ENCODE measurements at places on chromosomes 3 and 15.

DNA sequence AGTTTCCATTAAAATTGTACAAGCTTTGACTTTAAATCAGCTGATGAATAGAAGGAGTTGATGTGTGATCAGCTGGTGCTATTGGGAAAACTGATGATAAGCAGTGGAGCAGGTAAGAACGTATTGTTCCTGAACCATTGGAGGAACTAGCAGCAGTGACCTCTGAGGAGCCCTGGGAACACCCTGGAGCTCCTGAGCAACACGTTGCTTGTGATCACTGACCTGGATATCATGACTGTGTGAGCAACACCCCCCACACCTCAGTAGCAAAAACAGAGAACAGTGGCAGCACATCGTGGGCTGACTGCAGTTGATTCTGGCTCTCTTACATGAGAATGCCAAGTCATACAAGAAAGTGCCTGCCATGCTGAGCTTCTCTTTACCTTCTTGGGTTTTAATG is 72.9 kb downstream of the BLM start:
- peaks cover 9% of the 10 kb centered on the region for H3K36me3 ChIP-seq
- DNase-seq, result no peak
- H3K4me3 ChIP-seq, result no peak overlapping the region
- no peak overlapping the region for H3K27ac ChIP-seq
- H3K4me1 ChIP-seq, result peaks cover 5% of the 10 kb centered on the region

DNA sequence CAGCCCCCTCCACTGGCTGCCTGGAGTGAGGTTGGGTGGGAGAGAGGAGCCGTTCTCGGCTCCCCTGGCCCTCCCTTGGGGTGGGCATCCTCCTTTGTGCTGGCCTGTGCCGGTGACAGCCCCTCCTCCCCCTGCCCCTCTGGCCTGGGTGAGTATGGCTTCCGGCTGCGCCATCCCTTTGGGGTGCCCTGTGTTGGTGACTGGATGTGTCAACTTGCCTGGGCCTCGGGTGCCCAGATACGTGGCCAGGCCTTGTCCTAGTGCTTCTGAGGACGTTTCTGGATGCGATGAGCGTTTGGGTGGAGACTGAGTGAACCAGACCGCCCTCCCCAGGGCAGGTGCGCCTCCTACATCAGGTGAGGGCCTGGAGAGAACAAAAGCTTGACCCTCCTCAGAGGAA is 59.7 kb downstream of the PLXNA1 start:
- no peak overlapping the region for H3K4me3 ChIP-seq
- H3K36me3 ChIP-seq, result no peaks in the 10 kb centered on the region
- H3K27ac ChIP-seq, result no peak overlapping the region
- no peaks in the 10 kb centered on the region for H3K4me1 ChIP-seq
- DNase-seq, result no peak
- H3K27me3 ChIP-seq, result peaks cover 32% of the 10 kb centered on the region

DNA sequence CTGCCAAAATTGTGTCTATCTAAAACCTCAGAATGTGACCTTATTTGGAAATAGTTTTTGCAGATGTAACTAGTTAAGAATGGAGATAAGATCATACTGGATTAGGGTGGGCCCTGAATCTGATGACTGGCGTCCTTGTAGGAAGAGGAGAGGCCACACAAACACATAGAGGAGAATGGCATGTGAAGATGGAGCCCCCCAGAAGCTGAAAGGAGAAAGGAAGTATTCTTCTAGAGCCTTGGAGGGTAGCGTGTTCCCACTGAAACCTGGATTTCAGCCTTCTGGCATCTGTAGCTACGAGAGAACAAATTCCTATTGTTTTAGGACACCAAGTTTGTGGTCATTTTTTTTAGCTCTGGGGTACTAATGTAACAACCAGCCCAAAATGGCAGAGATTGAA is 423.0 kb upstream of the TPM1 start:
- H3K4me1 ChIP-seq, result peaks cover under 1% of the 10 kb centered on the region
- H3K27me3 ChIP-seq, result no peaks in the 10 kb centered on the region
- no peak overlapping the region for H3K4me3 ChIP-seq
- H3K27ac ChIP-seq, result no peak overlapping the region

GRCh38 chr3:141203866-141204265 is 27.8 kb upstream of the PXYLP1 start:
- no peaks in the 10 kb centered on the region for H3K36me3 ChIP-seq
- H3K27ac ChIP-seq, result no peak overlapping the region
- no peak overlapping the region for H3K4me3 ChIP-seq

GRCh38 chr3:164640591-164640990 is 437.7 kb downstream of the SI start:
- no peak for DNase-seq
- H3K27me3 ChIP-seq, result no peaks in the 10 kb centered on the region
- no peaks in the 10 kb centered on the region for H3K36me3 ChIP-seq
- H3K27ac ChIP-seq, result no peak overlapping the region
- H3K4me1 ChIP-seq, result no peaks in the 10 kb centered on the region

DNA sequence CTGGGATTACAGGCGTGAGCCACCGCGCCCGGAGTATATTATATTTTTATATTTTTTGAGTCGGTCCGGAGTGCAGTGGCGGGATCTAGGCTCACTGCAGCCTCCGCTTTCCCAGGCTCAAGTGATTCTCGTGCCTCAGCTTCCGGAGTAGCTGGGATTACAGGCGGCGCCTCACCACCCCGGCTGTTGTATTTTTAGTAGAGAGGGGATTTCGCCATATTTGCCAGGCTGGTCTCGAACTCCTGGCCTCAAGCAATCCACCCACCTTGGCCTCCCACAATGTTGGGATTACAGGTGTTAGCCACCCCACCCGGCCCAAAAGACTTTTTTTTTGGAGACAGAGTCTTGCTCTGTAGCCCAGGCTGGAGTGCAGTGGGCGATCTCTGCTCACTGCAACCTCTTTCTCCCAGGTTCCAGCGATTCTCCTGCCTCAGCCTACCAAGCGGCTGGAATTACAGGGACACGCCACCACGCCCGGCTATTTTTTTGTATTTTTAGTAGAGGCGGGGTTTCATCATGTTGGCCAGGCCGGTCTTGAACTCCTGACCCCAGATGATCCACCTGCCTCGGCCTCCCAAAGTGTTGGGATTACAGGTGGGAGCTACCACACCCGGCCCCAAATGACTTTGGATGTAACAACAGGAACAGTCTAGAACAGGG is 1.0 kb downstream of the ZNF589 start:
- no peaks in the 10 kb centered on the region for H3K27me3 ChIP-seq
- peaks cover 12% of the 10 kb centered on the region for H3K4me1 ChIP-seq
- peak overlapping the region; percentile 83 for H3K4me3 ChIP-seq
- H3K27ac ChIP-seq, result peak overlapping the region; percentile 91

- H3K36me3 ChIP-seq, result peaks cover 82% of the 10 kb centered on the region
- DNase-seq, result peak; percentile 70
- H3K27ac ChIP-seq, result peak overlapping the region; percentile 89
- peak overlapping the region; percentile 30 for H3K4me3 ChIP-seq
- H3K4me1 ChIP-seq, result peaks cover 98% of the 10 kb centered on the region
Measured at GRCh38 chr3:16467393-16467792, 46.1 kb downstream of the RFTN1 start.

GRCh38 chr15:85401108-85401774 is 20.8 kb downstream of the AKAP13 start:
- peak overlapping the region; percentile 64 for H3K4me3 ChIP-seq
- peaks cover 35% of the 10 kb centered on the region for H3K4me1 ChIP-seq
- no peaks in the 10 kb centered on the region for H3K36me3 ChIP-seq

DNA sequence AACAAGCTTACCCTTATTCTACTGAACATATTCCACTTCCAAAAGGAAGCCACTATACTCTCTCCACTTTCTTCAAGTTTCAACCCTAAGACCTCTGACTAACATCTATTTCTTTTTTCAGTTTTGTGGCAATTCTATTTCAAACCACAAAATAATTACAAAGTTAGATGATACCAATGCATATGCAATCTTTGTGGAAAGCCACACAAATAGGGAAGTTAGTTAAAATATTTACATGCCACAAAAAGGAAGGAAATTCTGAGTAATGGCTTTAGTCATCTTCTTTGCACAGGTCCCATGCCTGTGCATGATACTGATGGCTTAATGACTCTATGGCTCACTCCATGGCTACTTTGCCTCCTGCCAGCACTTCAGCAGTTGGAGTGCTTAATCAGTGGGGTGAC is 57.0 kb upstream of the MCTP2 start:
- peaks cover 26% of the 10 kb centered on the region for H3K4me1 ChIP-seq
- peak; percentile 19 for DNase-seq
- H3K27me3 ChIP-seq, result peaks cover 6% of the 10 kb centered on the region
- peaks cover 14% of the 10 kb centered on the region for H3K36me3 ChIP-seq

GRCh38 chr3:3082234-3082924 is 27.8 kb downstream of the IL5RA start:
- peak overlapping the region; percentile 49 for H3K27ac ChIP-seq
- DNase-seq, result no peak
- peaks cover 16% of the 10 kb centered on the region for H3K4me1 ChIP-seq

DNA sequence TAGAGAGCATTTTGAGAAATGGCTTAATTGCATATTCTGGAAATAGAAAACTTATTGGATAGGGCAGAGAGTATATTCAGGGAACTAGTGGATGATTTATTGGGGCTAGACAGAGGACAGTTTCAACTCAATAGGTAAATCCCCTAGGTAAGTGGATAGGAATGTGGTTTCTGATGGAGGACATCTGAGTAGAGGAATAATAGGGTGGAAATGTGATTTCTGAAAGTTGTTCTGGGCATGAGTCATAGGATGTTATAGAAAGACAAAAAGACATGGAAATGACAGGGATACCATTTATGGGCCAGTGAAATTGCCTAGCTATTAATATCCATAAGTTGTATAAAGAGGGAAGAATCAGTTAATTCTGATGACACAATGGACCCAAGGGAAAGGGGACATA is 563.3 kb upstream of the GOLIM4 start:
- no peak overlapping the region for H3K27ac ChIP-seq
- no peaks in the 10 kb centered on the region for H3K27me3 ChIP-seq
- DNase-seq, result no peak
- no peaks in the 10 kb centered on the region for H3K36me3 ChIP-seq
- no peaks in the 10 kb centered on the region for H3K4me1 ChIP-seq

DNA sequence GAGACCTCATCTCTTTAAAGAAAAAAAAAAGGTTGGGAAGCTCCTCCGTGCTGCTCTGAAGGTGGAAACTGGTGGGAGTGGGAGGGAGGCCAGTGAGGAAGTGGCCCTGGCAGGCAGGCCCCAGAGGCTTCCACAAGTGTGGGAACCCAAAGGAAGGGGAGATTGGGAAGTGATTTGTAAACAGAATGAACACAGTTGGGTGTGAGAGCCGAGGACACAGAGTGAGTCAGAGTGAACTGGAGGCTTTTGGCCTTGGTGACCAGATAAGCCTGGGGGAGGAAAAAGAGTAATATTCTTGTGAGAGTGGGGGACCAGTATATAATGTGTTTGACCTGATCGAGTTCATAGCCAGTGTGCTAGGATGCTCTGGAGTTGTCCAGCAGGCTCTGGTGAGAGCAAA is 23.0 kb downstream of the MKRN2 start:
- no peak overlapping the region for H3K4me3 ChIP-seq
- H3K4me1 ChIP-seq, result peaks cover 15% of the 10 kb centered on the region
- peaks cover 60% of the 10 kb centered on the region for H3K36me3 ChIP-seq
- H3K27ac ChIP-seq, result peak overlapping the region; percentile 80

DNA sequence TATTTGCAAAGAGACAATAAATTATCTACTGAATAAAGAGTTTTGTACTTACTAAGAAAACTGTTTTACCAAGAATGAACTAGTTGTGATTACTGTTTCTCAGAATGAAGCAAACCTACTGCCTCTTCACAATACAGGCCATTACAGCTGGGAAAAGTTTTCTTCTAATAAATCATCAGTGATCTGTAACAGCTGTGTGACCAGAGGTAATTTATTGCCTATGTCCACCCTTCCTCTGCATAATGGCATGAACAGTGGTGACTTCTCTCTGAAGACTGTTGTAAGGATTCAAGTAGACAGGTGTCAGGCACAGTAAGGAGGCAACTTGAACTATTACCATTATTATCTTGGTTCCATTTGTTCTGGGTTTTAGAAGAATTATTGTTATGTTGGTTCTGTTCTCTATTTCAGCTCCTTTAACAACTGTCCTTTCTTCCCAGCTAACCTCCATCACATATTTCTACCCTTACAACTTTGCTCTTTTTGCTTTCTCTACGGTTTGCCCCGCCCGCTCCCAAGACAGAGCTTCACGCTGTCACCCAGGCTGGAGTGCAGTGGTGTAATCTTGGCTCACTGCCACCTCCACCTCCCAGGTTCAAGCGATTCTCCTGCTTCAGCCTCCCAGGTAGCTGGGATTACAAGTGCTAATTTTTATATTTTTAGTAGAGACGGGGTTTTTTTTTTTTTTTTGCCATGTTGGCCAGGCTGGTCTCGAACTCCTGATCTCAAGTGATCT is 51.5 kb downstream of the PRKAR2A start:
- H3K27me3 ChIP-seq, result no peaks in the 10 kb centered on the region
- DNase-seq, result no peak
- no peak overlapping the region for H3K27ac ChIP-seq
- no peak overlapping the region for H3K4me3 ChIP-seq
- no peaks in the 10 kb centered on the region for H3K4me1 ChIP-seq
- peaks cover 9% of the 10 kb centered on the region for H3K36me3 ChIP-seq

GRCh38 chr3:150158943-150159625 is 188.4 kb upstream of the PFN2 start:
- no peak overlapping the region for H3K27ac ChIP-seq
- H3K4me1 ChIP-seq, result no peaks in the 10 kb centered on the region
- H3K27me3 ChIP-seq, result peaks cover 6% of the 10 kb centered on the region
- DNase-seq, result no peak
- H3K36me3 ChIP-seq, result no peaks in the 10 kb centered on the region
